Activated T-cell treated with anti-CD3 and anti-CD28 coated beads for 1 hour (primary cell): ENCODE measurements at places on chromosomes 7 and 10.

GRCh38 chr10:104109908-104110662 is 11.9 kb upstream of the SFR1 start:
- DNase-seq, result no peak

GRCh38 chr10:20202337-20202736 is 386.1 kb downstream of the PLXDC2 start:
- DNase-seq, result no peak

GRCh38 chr7:112488264-112488552 is 7.4 kb downstream of the LSMEM1 start:
- DNase-seq, result no peak

DNA sequence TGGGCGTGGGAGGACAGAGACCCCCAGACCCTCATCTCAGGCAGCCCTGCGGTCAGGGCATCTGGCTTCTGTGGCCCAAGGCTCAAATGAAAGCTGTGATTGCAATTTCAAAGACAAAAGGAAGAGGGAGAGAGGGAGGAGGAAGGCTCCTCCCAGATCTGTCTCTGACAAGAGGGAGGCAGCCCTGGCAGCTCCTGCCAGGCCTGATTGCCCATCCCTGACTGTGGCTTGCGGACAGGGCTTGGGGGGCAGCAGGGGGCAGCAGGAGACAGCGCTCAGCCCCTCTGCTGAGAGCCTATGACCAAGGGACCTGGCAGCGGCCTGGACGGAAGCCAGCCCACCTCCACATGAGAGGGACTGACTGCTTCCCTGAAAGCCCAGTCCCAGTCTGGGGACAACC is 91.8 kb downstream of the PTPRN2 start:
- DNase-seq, result no peak

GRCh38 chr7:113955157-113955556 is 36.3 kb upstream of the PPP1R3A start:
- DNase-seq, result no peak

DNA sequence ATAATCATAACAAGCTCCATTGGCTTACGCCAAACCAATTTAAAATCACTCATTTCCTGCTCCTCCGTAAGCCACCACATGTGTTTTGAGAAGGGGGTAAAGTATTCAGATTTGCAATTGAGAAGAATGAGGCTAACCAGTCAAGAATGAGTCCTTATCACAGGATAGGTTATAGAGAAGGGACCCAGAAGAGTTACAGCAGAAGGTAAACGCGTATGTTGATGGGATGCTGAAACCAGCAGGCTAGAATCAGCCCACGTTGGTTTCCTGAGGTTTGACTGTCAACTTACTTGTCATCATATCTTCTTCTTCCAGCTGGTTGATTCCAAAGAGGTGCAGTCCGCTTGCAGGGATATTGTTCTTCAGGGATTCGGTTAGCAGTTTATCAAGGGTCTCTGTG is 64.1 kb upstream of the TM9SF3 start:
- no peak for DNase-seq

DNA sequence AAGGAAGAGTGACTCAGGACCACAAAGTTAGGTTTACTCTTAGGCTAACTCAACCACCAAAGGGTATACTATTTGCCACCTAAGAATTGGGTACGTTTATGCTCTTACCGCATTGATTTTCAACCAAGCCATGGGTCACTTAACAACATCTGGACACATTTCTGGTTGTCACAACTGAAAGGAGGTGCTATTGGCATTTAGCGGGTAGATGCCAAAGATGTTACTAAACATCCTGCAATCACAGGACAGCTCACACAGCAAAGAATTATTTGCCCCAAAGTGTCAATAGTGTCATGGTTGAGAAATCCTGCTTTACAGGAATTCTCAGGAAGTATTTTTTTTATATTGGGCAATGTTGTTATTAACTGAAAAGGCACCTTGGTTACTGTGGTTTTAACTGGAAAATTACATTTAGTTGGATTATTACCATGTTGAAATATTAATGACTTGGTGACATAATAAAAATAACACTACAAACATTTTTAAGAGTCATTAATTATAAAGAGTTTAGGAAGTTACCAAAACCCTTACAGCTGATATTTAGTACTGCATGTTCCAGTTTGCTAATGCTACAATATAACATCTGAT is 185.0 kb upstream of the TMEM196 start:
- no peak for DNase-seq

- DNase-seq, result no peak
Observed at GRCh38 chr7:12690041-12690878, 2.8 kb downstream of the ARL4A start.

GRCh38 chr10:128149267-128150014 is 23.2 kb upstream of the MKI67 start:
- no peak for DNase-seq

GRCh38 chr7:99485094-99485493 is 12.4 kb downstream of the ZNF789 start:
- no peak for DNase-seq
